Stimulated activated CD8-positive, alpha-beta memory T cell treated with anti-CD3 and anti-CD28 coated beads, Interleukin-4, amount 100 ng/mL, for 24 hours (primary cell): ENCODE measurements at places on chromosomes 7 and 10.

GRCh38 chr10:77679217-77679616, 41.6 kb upstream of the KCNMA1 start:
- no peak for DNase-seq

GRCh38 chr7:140923358-140924006, 1.2 kb downstream of the BRAF start:
- no peak for DNase-seq

DNA sequence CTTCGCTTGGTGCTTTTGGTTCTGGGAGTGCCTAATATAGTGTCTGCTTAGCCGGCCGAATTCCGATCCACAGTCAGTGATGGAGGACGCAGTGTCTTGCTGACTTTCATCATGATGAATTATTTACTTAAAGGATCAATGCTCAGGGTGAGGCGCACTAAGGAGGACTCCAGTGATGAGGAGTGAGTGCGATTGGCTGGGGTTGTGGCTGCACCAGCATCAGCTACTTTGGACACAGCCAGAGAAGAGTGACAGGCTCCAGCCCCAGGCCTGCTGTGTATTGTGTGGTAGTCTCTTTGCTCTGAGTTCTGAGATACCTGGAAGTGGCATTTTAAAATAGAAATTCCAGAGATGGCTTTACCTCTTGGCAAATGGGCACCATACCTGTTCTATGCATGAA, 73.3 kb upstream of the ANLN start:
- no peak for DNase-seq

DNA sequence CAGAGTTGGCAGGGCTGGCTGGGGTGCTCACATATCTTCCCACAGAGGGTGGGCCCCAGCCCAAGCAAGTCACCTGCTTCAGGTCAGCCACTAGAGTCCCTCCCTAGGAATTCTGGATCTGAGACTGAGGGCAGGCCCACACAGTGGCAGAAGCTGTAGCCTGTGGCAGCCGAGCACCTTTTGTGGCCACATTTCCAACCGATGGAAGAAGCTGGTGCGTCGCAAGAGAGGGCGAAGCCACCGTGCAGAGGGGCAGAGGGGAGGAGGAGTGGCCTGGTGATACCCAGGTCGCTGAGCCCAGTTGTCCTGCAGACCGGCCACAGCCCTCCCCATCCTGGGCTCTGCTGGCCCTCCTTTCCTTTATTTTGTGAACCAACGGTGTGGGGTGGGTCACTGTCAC, 5.3 kb downstream of the POLM start:
- no peak for DNase-seq

- no peak for DNase-seq
Measured at GRCh38 chr10:26593896-26594295, 103.6 kb upstream of the PDSS1 start.

- DNase-seq = no peak
Measured at GRCh38 chr7:50317221-50317678, 12.7 kb downstream of the IKZF1 start.

DNA sequence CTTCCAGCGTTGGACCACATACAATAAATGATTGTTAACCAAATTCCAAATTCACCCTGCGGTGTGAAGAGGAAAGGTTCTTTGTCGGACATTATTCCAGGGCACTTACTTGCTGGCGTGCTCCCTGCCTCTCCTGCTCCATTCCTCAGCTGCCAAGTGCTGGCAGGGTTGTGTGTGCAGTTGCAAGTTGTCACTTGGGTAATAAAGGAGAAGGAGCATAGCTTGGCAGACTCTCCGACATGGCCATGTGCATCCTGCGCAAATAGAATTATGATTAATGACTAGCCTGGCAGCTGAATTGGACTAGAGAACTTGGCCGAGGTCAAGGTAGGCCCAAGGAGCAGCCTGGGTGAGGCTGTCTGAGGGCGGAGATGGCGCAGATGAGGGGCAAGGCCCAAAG, 92.3 kb upstream of the ELMO1 start:
- DNase-seq = no peak

DNA sequence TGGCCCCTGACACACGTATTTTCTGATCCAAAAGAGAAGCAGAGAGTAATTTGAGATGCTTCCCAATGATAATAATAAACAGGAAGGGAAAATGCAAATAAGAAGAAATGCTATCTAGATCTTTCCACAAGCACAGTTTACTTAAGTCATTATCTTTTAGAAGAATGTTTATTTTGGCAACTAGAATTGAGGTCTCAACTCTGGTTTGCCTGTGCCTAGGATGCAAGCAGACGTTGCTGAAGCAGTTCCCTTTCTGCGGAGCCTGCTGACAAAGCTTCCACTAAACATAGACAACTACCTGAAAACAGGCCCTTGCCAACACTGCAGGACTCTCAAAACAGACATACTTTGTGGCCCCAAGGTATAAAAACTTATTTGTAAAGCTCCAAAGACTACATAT, 315.8 kb upstream of the POM121L12 start:
- DNase-seq = no peak

DNA sequence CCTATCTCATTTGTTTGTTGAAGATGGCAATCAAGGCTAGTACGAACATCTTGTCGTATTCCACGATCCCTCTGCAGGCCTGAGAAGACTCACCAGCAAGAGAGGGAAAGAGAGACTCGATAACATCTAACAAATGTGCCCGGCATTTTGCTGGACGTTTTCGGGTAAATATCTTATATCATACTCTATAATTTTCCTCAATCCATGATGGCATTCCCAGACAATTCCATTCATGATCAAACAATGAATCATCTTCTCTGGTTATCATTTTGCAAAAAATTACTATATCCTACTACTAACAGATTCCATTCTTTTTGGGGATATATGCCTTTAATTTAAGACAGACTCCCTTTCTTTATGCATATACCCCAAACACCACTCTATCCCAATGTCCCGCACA, 118.1 kb downstream of the TYW1B start:
- no peak for DNase-seq
